ENCODE measurements at places on chromosomes 2 and 18.

GRCh38 chr18:8084160-8084559 lies 517.0 kb downstream of the PTPRM start:
- DNase-seq: no peak

GRCh38 chr18:25167612-25168410 lies 184.2 kb downstream of the ZNF521 start:
- DNase-seq: no peak

- peak; percentile 35 for DNase-seq
Measured at GRCh38 chr18:32552421-32553030, 81.8 kb upstream of the GAREM1 start.

DNA sequence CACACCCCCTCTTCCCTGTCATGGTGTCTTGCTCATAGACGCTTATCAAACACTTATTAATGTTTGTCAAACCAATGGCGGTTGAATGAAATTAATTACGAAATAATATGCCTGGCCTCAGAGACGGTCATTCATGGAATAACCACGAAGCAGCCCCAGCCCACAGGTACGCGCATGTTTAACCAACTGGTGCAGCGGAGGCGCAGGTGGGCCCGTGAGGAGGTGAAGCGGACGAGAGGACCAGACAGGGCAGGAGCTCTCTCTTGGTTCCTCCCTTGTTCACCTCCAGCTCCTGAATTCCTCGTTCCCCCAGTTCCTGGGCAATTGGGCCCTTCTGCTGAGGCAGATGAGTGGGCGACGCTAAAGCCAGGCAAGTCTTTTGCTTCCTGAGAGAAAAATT lies 169.8 kb downstream of the TNS1 start:
- no peak for DNase-seq

GRCh38 chr2:164841719-164842623 lies at the start of gene COBLL1:
Gene COBLL1 (minus strand): TSS chr2:164841823. CDS start chr2:164841196, 627 bp downstream.
- DNase-seq: peak; percentile 84

DNA sequence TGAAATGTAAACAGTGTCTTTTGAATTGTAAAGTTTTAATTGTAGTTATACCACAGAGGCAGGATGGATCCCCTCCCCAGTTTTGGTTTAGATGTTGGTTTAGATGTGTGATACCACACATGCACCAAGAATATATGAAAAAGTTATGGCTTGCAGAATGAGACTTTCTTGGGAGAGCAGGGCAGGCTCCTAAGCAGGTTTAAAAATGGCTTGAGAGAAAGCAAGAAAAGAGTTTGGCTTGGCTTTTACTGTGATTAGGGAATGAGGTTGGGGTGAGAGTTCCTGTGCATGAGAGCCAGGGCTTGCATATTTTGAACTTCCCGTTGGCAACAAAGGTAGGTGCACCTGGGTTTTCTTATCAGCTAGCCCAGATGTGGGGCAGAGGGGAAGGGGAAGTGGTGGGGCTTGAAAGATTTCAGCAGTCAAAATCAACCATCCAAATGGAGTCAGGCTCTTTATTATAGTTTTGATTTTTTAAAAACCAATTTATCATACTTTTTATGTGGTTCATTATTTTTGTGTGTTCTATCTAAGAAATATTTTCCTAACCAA lies 246.9 kb downstream of the MTX2 start:
- DNase-seq: no peak

All from right lobe of liver (tissue), 6 donors.